HCT116 (cell line): ENCODE measurements at places on chromosomes 12 and 14. TPM values are rescaled to one million over a fixed set of nuclear protein-coding genes. Genes with fewer than 3 reads are reported as not detected.

DNA sequence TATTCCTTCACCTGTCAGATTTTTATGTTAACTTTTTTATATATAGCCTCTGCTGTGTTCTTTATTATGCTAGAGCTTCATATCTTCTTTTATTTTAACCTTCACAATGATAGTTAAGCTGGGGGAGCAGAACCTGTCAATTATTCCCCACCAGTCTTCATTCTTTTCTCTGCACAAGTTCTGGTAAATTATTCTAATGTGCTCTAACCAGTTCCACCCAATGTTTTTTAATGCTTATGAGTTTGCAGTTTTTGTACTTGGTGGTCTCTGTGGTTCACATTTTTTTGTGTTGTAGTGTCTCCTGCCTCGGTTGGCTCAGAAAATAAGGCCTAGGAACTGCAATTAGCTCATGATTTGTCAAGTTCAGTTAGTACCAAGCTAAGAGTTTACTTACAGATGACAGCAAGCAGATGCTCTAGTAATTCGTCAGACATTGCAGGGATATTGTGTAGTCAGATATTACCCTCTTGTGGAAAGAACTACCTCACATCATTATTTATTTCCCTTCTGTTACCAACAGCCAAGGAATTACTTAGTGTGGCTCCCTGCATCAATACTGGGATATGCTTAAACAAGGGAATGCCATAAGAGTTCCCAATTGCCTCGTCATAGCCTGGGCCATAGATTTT lies 14.5 kb downstream of the DYRK2 start:
- DNase-seq = no peak

DNA sequence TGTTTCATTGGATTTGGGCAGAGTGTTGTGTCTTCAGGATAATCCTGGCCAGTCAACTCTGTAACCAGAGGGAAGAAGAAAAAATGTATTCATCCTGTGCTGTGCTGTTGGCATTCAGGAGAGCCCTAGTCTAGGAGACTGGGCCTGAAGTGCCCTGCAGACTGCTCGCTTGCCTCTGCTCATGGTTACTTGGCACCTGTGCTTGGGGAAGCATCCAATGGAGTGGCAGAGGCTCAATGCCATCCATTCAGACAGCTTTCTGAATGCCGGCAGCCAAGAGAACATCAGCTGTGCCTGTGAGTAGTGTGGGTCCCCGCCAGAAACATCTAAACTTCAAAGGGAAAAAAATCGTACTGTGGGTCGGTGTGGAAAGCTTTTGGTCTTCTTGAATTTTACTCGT lies 124.2 kb downstream of the SRGAP1 start:
- DNase-seq = no peak

SERPINA3 gene
- 4.3 TPM for total RNA-seq

FOXN4 gene
- 0.52 TPM for total RNA-seq

- DNase-seq = no peak
These were observed 358.3 kb downstream of the SLC6A15 start for GRCh38 chr12:84554199-84554723.

RNFT2 gene
- total RNA-seq = 34.9 TPM

GRCh38 chr12:26730481-26731350 lies 102.3 kb downstream of the ITPR2 start:
- no peak for DNase-seq

SENP1 gene
- 17.7 TPM for total RNA-seq

- DNase-seq = no peak
These were observed 785 bp upstream of the ACTN1 start for GRCh38 chr14:68979722-68980451.

DNA sequence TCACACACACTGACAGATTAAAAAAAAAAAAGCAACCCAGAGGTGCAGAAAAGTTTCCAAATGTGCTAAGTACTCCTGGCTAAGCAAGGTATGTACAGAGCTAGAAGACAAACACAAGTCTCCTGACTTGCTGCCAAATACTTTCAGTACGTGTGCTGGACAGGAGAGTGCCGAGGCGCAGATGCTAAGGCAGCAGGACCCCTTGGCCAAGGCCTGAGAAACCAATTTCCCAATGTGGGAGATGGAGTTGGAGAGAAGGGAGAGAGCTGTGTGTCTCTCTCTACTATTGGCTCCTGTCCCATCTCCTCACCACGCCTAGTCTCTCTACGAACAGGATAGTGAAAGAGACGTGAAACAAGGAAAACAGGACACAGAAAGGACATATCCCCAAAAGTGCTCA lies 5.3 kb downstream of the SPRYD3 start:
- no peak for DNase-seq

DNA sequence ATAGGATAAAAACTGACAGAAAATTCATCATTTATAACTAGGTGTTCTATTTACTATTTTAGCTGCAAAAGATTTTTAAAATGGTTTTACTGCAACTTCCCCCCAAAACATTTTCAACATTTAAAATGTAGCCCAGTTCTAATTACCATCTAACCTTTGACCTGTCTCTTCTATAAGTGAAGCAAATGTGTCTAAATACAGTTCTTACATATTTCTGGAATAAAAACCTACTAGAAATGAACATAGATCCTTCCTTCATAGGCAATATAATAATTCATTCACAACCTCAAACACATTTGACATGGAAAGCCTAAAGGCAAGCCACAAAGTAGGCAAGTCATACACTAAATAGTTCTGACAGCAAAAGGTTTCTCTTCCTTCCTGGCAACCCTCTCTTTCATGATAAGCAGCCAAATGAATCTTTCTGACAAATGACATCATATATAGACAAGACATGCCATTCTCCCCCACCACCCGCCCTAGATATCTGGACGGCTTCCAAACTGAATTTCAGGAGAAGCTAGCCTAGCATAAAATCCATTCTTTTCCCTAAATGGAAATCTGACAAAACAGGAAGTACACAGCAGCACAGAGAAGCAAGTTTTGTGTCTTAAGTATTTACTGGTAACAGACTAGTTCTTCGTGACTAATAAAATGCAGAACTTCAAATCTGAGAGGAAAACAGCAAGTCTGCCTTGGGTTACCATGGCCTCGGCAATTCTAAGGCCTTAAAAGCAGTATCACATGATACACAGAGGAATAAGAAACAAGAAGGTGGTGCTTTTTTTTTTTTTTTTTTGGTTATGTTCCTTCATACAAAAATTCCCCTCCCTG lies 17.2 kb upstream of the ARID4A start:
- DNase-seq = no peak

GRCh38 chr12:85006206-85006605 lies 29.9 kb downstream of the TSPAN19 start:
- no peak for DNase-seq

LMBR1L gene
- 44.4 TPM for total RNA-seq
